ENCODE measurements at places on chromosomes 6 and 20. TPM values are rescaled to one million over a fixed set of nuclear protein-coding genes. Genes with fewer than 3 reads are reported as not detected.

- H3K4me3 ChIP-seq: no peak overlapping the region
- H3K36me3 ChIP-seq: no peaks in the 10 kb centered on the region
- no peaks in the 10 kb centered on the region for H3K4me1 ChIP-seq
- H3K27me3 ChIP-seq: peaks cover 8% of the 10 kb centered on the region
These were observed 36.7 kb downstream of the LRFN2 start for GRCh38 chr6:40550202-40551101.

DNA sequence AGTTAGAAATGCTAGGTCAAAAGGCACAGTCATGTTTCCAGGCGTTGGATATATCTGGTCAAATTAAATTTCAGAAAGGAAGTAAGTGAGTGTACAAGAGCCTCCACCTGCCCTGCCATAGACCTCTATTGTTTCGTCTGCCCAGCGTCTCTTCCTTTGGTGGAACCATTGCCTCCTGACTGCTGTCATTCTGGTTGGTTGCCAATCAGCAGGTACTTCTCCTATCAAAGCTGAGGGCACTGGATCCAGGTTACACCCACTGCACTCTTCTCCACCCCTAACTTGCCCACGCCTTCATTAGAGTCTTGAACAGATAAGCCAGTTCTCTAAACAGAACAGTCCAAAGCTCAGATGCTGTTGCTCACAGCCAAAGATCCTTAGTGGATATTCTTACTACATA lies 2.6 kb upstream of the WFDC5 start:
- H3K4me1 ChIP-seq: no peaks in the 10 kb centered on the region
- peaks cover 24% of the 10 kb centered on the region for H3K27me3 ChIP-seq
- H3K36me3 ChIP-seq: no peaks in the 10 kb centered on the region
- DNase-seq: no peak

DNA sequence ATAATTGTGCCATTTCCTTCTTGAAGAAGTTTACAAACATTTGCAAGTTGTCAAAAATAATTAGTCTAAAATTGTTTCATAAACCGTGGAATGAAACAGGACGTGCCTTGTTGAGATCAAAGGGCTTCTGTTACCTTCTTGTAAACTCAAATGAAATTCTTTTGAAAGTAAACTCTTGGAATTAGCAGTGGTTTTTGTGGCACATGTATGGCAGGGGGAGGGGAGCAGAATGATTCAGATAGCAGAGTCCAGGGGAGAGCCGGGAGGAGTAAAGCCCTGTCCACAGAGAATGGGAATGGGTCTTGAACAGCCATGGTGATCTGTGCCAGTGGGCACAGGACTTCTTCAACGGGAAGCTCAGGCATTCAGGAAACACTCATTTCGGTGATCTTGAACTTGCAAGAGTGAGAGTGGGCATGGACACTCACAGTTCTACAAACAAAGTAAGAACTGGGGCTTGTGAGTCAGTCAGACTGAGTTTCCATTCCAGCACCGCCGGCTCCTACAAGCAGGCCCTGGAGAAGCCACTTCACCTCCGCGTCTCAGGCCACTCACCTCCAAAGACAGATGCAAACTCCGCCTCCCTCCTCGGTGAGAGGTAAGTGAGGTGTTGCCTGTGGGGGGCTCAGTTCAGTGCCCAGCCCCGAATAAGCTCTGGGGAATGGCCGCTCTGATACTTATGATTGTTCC lies 143.1 kb downstream of the CDH26 start:
- DNase-seq: no peak
- H3K36me3 ChIP-seq: no peaks in the 10 kb centered on the region
- no peak overlapping the region for H3K27ac ChIP-seq
- H3K4me3 ChIP-seq: no peak overlapping the region
- peaks cover 19% of the 10 kb centered on the region for H3K4me1 ChIP-seq
- H3K27me3 ChIP-seq: peaks cover 8% of the 10 kb centered on the region

HEY2 gene
- total RNA-seq: not detected

- H3K36me3 ChIP-seq: no peaks in the 10 kb centered on the region
- H3K27me3 ChIP-seq: no peaks in the 10 kb centered on the region
- no peak overlapping the region for H3K4me3 ChIP-seq
- peaks cover 26% of the 10 kb centered on the region for H3K4me1 ChIP-seq
- DNase-seq: peak; percentile 57
These were observed 100.9 kb downstream of the PPP1R14C start for GRCh38 chr6:150243620-150244314.

TRDN gene
- not detected for total RNA-seq

OOEP gene
- not detected for total RNA-seq

GRCh38 chr6:26156850-26157250 lies 69.6 kb downstream of the HFE start:
- peaks cover 8% of the 10 kb centered on the region for H3K36me3 ChIP-seq
- peaks cover 65% of the 10 kb centered on the region for H3K4me1 ChIP-seq
- peak overlapping the region; percentile 89 for H3K4me3 ChIP-seq
- peaks cover 30% of the 10 kb centered on the region for H3K27me3 ChIP-seq

DNA sequence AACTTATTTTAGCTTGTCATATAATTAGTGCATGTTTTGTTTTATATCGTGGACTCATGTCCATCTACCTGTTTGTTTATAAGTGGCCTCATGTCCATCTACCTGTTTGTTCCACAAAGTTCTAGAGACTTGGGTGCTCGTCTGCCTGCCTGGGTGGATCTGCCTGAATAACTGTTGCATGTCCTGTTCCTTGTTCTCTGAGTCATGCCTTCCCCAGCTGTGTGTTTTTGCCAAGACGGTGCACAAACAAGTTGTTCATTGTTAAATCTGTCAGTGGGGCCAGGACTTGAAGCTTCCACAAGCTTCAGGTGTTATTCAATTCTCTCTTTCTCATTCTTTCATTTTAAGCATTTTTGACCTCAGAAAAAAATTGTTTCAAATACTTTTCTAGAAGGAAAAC lies 358.0 kb upstream of the CITED2 start:
- H3K4me1 ChIP-seq: peaks cover 33% of the 10 kb centered on the region
- peak overlapping the region; percentile 42 for H3K27ac ChIP-seq
- peak; percentile 46 for DNase-seq
- no peak overlapping the region for H3K4me3 ChIP-seq
- H3K27me3 ChIP-seq: no peaks in the 10 kb centered on the region

- DNase-seq: no peak
- no peak overlapping the region for H3K4me3 ChIP-seq
- no peaks in the 10 kb centered on the region for H3K36me3 ChIP-seq
- no peaks in the 10 kb centered on the region for H3K4me1 ChIP-seq
These were observed 71.3 kb upstream of the SOX4 start for GRCh38 chr6:21522143-21522747.

DNA sequence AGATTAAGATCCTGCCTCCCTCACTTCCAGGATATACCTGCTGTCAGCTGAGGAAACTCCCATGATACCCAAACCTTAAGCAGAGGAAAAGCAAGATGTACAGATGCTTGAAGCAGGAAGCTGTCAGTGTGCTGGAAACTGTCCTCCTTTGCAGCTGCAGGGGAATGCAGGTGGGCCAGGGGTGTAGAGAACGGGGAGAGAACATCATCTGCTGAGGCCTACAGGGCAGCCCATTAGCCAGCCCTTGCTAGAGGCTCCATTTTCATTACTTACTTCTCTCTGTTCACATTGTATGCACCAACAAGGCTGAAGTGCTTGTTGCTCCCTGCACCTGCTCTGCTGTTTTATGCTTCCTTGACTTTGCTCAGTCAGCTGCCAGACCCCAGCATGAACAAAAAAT lies 119.1 kb downstream of the PRND start:
- H3K4me3 ChIP-seq: no peak overlapping the region
- H3K27ac ChIP-seq: no peak overlapping the region
- no peak for DNase-seq
- no peaks in the 10 kb centered on the region for H3K4me1 ChIP-seq

TGM2 gene
- total RNA-seq: 434 TPM

MCM9 gene
- total RNA-seq: 4.6 TPM

- H3K36me3 ChIP-seq: no peaks in the 10 kb centered on the region
- H3K27me3 ChIP-seq: peaks cover 3% of the 10 kb centered on the region
- no peak for DNase-seq
- peaks cover 6% of the 10 kb centered on the region for H3K4me1 ChIP-seq
These were observed 7.7 kb upstream of the SCP2D1 start for GRCh38 chr20:18805881-18806280.

GRCh38 chr6:154249499-154250298 lies 106.9 kb downstream of the IPCEF1 start:
- no peak overlapping the region for H3K27ac ChIP-seq
- no peak for DNase-seq
- no peaks in the 10 kb centered on the region for H3K4me1 ChIP-seq
- no peaks in the 10 kb centered on the region for H3K36me3 ChIP-seq
- peaks cover 16% of the 10 kb centered on the region for H3K27me3 ChIP-seq
- H3K4me3 ChIP-seq: no peak overlapping the region

PI3 gene
- total RNA-seq: not detected

LY6G6D gene
- not detected for total RNA-seq

SPINT4 gene
- not detected for total RNA-seq
